ENCODE measurements at places on chromosomes 16 and 17.

DNA sequence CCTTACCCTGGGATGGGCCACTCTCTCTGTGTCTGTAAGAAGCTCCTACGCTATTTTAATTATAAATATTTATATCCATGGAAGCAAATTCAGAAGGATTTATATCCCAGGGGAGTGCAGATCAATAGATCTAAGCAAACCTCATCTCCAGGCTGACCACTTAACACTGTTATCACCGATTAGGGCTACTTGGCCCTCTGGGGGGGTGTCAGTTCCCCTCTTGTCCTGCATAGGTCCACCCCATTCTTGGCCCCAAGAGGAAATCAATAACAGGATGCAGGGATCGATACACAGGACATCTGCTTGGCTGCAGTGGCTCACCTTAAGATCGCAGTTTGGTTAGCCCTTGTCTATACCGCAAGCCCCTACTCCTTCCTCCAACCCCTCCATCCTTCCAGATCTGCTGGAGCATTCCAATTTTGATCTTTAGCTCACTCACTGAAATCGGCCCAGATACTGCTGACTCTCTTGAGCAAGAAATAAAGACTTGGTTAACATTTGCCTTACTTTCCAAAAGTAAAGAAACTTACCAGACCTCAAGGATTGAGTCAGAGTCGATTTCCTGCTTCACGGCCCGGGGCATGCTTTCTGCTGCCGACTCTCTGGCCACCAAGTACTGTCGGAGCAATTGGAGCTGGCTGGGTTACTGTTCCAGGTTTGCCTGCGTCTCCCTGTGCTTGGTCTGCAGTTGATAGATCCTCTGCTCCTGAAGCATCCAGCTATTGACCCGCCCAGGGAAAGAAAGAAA lies 112.3 kb upstream of the PMFBP1 start:
- DNase-seq = no peak

DNA sequence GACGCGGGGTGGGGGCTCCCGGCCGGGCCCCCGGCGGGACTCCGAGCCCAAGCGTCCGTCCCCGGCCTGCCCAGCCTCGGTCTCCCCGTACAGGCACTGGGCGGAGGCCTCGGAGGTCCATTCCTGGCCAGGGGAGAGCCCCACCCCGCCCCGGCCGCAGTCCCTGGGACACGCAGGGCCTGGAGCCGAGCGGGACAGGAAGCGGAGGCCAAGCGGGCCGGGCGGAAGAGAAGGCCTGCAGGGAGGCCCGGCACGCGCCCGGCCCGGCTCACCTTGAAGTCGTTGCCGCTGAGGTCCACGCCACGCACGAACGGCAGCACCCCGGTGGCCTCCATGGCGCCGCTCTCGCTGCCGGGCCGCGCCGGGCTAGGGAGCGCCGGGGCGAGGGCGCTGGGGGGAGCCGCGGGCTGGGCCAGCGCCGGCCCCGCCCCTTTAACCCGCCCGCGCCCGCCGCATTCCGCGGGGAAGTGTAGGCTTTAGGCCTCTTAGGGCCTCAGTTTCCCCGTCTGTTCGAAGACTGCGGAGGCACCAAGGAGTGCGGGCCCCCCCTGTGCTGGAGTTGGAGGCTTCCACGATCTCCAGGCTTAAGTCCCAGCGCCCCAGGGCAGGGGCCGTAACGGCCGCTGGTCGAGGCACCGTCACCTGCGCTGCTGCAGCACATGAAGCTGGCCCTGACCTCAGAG lies at the start of gene FLII:
FLII (minus strand) TSS at position 383 of the 683 bp plus-strand sequence; CDS start at position 335, 48 bp downstream.
- peak; percentile 70 for DNase-seq

GRCh38 chr17:70345061-70345460 lies 175.7 kb downstream of the KCNJ2 start:
- DNase-seq = no peak

DNA sequence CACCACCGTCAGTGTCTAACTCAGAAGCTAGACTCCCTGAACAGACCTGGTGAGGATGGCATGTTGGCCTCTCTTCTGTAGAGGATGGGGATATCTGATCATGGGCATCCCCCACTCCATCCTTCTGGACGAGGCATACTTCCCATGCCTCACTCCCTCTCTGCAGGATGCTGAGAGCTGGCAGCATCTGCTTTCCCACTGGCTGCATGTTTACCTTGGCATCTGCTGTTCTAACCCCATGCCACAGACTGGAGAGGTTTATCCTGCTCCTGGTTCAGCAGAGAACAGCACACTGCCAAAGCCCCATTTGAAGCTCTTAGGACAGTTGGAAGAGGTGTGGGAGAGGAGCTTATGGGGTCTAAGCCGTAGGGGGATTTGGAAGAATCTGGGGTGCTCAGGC lies 46.0 kb downstream of the YPEL2 start:
- DNase-seq = no peak

- no peak for DNase-seq
Measured at GRCh38 chr16:78506367-78507193, 407.1 kb downstream of the WWOX start.

DNA sequence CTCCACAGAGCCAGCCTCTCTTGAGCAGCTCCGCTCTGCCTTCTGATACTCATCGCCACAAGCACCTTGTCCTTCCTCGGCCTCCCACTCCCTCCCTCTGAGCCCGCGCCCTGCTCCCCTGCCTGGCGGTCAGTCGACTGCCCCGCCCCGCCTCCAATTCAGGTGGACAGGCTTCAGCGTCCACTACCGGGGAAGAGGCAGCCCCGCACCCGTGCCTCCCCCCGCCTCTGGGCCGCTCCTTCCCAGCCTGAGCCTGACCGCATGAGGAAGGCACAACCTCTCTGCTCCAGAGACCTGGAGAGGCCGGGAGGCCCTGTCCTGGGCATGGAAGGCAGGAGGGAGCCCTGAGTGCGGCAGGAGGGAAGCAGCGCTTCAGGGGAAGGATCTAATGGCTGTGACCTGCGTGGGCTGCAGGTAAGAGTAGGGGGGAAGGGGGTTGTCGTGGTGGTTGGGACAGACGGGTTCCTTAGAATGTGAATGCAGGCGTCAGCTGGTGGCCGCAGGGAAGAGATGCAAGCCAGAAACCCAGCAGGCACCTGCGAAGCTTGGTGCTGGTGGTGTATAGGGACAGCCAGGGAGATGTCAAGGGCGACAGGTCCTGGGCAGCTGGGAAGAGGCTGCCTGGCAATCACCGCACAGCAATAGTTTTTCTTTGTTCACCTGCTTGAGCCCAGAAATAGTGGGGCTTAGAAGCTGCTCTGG lies 3.0 kb upstream of the SLC6A4 start:
- no peak for DNase-seq

- DNase-seq = no peak
Measured at GRCh38 chr16:52298769-52299168, 248.2 kb downstream of the TOX3 start.
